ENCODE measurements at places on chromosomes 3 and 15. TPM values are rescaled to one million over a fixed set of nuclear protein-coding genes. Genes with fewer than 3 reads are reported as not detected.
A peak's percentile ranks its signal among the peaks of the same experiment; 100 is the strongest.

DNA sequence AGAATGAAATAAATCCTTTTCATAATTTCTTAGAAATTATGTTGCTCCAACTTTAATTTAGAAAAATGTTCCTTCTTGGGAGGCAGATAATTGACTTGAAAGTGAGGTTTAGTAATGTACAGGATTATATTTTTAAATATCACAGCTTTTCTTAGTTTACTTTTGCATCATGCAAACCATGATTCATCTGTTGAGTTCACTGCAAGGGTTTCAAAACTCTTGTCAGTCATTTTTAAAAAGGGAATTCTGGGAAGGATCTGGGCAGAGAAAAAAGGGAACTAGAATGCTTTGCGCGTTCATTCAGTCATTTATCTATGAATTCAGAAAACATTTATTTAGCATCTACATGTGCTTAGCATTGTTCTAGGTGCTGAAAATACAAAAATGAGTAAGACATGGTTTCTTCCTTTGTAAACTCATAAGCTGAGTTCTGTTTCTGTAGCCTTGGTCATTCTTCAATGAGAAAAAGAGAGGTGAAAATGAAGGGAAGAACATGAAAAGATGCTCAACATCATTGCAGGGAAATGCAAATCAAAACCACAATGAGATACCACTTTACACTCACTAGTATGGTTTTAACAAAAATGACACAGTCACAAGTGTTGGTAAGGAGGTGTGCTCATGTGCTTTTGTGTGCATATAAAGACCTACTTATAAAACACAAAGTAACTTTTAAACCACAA is 209.1 kb downstream of the NR1D2 start:
- peaks cover 10% of the 10 kb centered on the region for H3K4me1 ChIP-seq
- no peak overlapping the region for H3K27ac ChIP-seq
- DNase-seq: no peak

Gene ARGFX
- total RNA-seq: not detected

DNA sequence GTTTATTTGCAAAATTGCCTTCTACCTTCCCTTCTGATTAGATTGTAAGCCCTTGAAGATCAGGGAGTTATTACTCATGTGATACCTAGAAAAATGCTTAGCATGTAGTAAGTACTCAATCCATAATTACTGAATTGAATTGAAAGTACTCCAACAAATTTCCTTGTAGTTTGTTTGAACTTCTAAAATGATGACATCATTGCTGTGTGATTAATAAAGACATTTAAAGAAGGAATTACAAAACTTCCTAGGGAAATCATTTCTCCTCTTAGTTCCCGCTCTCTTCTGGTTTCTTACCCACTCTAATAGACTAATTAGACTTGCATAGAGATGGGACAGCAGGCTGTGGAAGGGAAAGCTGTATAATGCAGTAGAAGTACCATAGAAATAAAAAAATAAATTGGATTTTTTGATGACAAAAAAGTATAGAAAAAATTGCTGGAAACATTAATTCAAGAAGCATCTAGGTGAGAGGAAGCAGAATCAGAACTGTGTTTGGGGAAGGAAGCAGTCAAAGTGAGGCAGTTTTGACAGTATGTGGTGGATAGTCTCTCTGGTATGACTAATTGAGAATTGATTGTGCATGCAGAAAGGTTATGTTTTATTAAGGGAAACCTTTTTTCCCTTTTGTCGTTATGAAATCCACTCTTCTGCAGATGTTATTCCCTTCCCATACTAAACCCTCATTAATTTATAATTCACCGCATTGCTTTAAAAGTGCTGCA is 93.0 kb downstream of the ALCAM start:
- peaks cover 2% of the 10 kb centered on the region for H3K36me3 ChIP-seq
- no peak overlapping the region for H3K4me3 ChIP-seq
- peaks cover 4% of the 10 kb centered on the region for H3K27me3 ChIP-seq
- DNase-seq: no peak
- no peak overlapping the region for H3K27ac ChIP-seq

Gene EFHB
- total RNA-seq: 0.50 TPM

GRCh38 chr3:107560166-107560565 is 37.4 kb downstream of the BBX start:
- no peaks in the 10 kb centered on the region for H3K36me3 ChIP-seq
- DNase-seq: no peak
- H3K27me3 ChIP-seq: no peaks in the 10 kb centered on the region

DNA sequence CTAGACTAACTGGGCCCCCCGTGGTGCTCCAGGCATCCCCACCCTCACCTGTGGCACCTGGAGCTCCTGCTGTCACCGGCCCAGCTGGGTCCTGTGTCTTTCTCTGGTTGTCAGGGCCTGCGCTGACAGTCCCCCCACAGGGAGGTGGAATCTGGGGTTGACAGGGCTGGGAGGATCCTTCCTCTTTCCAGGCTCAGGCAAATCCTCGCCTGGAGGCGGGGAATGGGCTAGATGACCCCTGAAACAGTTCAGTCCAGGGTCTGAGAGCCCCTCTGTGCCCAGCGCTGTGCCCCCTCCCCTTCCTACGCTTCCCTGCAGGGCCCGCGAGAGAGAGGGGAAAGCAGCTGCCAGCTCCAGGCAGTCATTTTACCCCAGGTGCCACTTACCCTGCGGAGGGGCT is 50.1 kb upstream of the MCF2L2 start:
- no peaks in the 10 kb centered on the region for H3K4me1 ChIP-seq
- H3K27ac ChIP-seq: no peak overlapping the region
- H3K27me3 ChIP-seq: no peaks in the 10 kb centered on the region
- DNase-seq: no peak
- no peak overlapping the region for H3K4me3 ChIP-seq

Gene TMEM212
- not detected for total RNA-seq

DNA sequence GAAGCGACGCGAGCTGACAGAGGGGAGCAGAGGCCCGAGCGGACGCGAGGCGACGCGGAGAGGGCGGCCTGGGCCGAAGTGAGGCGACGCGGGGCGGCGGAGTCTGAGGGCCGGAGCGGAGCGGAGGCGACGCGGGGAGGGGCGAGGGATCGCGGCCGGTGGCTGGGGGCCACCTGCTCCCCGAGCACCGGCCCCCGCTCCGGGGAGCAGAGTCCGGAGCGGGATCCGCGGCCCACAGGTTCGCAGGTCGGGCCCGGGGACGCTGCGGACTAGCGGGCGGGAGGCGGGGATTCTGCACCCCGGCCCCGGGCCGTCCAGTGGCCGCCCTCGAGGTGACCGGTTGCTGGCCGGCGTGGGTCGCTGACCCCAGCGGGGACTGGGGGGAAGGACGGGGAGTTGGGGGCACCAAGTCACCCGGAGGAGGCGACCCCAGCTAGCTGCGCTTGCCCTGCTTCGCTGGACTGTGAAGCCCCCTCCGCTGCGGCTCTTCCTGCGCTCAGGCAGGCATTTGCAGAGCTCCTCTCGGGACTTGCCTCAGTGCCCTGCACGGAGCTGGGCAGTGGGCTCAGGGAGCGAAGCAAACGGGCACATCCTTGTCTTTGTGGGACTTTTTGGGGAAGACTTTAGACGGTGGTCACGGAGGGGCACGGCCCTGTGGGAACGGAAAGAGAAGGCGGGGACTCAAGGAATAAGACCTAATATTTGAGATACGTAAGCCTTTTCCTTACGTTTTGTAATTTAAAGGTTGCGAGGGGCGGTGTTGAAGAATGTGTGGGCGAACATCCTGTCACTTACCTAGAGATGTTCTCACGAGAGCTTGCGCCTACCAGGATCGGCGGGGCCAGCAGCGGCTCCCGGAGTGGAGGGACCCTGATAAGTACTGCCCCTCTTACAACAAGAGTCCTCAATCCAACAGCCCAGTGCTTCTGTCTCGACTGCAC is 566 bp downstream of the HMCES start:
- H3K4me3 ChIP-seq: peak overlapping the region; percentile 96

DNA sequence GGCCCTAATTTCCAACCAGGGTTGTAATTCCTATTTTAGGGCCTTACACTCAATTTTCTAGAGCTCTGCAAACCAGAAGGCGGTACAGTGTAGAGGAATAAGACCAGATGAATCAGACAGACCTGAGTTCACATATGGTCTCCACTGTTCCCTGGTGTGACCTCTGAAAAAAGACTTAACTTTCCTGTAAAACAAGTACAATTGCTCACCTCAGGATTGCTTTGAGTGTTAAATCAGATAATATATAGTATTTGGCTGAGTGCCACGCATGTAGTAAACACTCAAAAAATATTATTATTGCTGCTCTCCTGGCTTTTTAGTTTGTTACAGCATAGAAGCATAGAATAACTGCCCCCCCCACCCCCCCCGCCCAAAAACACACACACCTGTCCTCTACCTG is 51.0 kb upstream of the STT3B start:
- no peak overlapping the region for H3K4me3 ChIP-seq
- H3K36me3 ChIP-seq: peaks cover 1% of the 10 kb centered on the region
- no peaks in the 10 kb centered on the region for H3K27me3 ChIP-seq
- no peak for DNase-seq

DNA sequence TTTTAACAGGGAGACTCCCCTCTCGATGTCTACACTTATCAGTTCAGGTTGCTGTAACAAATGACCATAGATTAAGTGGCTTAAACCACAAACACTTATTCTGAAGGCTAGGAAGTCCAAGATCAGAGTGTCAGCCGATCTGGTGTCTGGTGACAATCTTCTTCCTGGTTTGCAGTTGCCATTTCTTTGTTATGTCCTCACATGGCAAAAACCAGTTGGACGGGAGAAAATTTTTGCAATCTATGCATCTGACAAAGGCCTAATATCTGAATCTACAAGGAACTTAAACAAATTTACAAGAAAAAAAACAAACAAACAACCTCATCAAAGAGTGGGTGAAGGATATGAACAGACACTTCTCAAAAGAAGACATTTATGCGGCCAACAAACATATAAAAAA is 116.9 kb upstream of the FOXB1 start:
- no peaks in the 10 kb centered on the region for H3K36me3 ChIP-seq
- H3K4me3 ChIP-seq: no peak overlapping the region
- H3K27me3 ChIP-seq: peaks cover 5% of the 10 kb centered on the region
- no peak overlapping the region for H3K27ac ChIP-seq
- no peak for DNase-seq
- H3K4me1 ChIP-seq: peaks cover 3% of the 10 kb centered on the region

DNA sequence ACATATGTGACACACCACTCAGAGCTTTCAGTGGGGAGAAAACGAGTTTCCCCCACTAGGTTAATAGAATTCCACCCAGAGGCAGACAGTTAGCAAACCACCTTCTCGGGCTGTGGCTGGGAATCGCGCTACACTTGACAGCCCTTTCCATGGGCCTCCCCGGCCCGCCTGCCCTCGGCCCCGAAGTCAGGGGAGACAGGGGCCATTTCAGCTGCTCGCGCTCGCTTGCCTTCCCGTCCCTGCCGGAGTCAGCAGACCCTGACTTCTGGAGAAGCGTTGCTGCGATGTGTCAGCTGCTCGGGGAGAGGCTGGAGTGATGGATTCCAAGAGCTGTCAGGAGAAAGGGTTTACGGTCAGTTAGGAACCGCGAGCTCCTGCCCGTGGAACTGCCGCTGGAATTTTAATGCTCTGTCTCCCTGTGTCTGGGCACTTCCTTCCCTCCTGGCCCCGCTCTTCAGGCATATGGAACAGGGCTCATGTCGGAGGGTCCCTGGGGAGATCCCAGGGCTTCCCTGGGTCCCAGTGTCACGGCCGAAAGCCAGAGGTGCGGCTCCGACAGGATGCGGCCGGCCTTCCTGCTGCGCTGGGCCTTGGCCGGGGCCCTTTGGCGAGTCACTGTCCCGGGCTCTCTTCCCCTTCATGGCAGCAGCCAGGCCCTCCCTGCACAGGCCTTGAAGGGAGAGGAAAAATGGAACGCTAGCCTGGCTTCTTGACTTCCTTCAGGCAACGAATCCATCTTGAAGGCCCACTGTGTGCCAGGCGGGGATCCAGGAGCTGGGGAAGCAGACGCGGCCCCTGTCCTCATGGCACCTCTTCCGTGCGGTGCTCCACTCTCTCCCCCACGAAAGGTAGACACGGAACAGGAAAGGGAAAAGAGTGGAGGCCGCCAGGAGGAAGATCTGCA is 38.4 kb upstream of the VPS8 start:
- H3K27me3 ChIP-seq: peaks cover 4% of the 10 kb centered on the region
- H3K4me1 ChIP-seq: no peaks in the 10 kb centered on the region
- H3K36me3 ChIP-seq: no peaks in the 10 kb centered on the region

- no peaks in the 10 kb centered on the region for H3K36me3 ChIP-seq
- H3K27ac ChIP-seq: no peak overlapping the region
- H3K4me1 ChIP-seq: peaks cover 5% of the 10 kb centered on the region
- H3K4me3 ChIP-seq: no peak overlapping the region
Measured at GRCh38 chr3:162134571-162134970, 638.0 kb downstream of the OTOL1 start.

- no peaks in the 10 kb centered on the region for H3K4me1 ChIP-seq
- H3K27me3 ChIP-seq: peaks cover 18% of the 10 kb centered on the region
- H3K27ac ChIP-seq: no peak overlapping the region
- no peak overlapping the region for H3K4me3 ChIP-seq
- no peaks in the 10 kb centered on the region for H3K36me3 ChIP-seq
Measured at GRCh38 chr15:92226020-92226612, 167.6 kb upstream of the ST8SIA2 start.

DNA sequence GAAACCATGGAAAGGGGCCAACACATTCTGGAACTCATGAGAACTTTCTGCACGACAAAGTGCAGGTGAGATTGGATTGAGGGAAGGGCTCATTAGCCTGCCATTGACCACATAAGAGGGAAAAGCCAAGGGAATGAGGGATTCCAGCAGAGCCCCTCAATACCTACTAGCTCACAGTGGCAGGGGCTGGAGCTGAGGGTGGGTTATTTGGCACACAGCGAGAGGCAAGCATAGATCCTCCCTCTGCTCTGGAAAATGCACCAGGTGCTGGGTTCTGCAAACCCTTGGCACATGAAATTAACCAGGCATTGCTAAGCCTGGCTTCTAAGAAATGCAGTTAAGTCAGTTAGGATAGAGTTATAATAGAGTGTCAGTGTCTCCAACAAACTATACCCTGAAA is 60.8 kb downstream of the IL16 start:
- no peak overlapping the region for H3K27ac ChIP-seq
- DNase-seq: no peak
- no peaks in the 10 kb centered on the region for H3K27me3 ChIP-seq
- peaks cover 4% of the 10 kb centered on the region for H3K4me1 ChIP-seq

Gene GPR87
- total RNA-seq: not detected

DNA sequence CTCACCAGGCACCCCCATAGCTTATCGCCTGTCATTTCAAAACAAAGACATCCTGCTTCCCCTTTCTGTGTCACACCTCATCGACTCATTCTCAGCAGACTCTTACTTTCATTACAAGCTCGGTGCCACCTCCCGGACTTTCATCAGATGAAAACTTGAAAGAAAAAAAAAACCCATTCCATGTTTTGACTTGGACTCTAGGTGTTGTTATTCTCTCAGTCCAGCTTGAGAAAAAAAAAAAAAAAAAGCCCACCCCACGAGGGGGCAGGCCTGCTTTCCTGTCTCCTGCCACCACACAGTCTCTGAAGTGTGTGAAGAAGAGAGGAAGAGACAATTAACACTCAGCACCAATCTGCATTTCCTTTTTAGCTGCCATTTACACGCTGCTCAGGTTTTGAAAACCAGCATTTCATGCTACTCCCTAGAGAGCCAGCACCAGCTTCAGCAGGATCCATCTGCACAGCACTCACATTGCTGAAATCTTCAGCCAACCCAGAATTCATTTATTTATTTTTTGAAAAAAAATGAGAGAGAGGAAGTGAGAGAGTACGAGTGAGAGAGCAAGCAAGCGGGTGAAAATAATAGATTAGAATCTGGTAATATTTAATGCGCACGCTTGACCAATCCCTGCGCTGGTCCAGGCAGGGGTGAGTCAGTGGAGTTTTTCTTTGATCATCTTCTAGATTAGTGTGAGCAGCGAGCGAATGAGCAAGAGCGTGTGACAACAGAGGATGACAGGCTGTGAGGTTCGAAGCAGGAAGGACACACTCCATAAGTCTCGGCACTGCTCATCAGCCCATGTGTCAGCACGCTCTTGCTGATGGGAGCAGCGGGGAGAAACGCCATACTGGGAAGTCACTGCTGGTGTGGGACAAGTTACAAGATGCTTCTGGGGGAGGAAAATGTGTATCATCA is 23.5 kb downstream of the ZNF80 start:
- peaks cover 3% of the 10 kb centered on the region for H3K36me3 ChIP-seq
- DNase-seq: peak; percentile 79
- no peak overlapping the region for H3K4me3 ChIP-seq
- no peak overlapping the region for H3K27ac ChIP-seq

Gene TCTA
- 10.2 TPM for total RNA-seq
